ENCODE measurements at places on chromosomes 3 and 15.

DNA sequence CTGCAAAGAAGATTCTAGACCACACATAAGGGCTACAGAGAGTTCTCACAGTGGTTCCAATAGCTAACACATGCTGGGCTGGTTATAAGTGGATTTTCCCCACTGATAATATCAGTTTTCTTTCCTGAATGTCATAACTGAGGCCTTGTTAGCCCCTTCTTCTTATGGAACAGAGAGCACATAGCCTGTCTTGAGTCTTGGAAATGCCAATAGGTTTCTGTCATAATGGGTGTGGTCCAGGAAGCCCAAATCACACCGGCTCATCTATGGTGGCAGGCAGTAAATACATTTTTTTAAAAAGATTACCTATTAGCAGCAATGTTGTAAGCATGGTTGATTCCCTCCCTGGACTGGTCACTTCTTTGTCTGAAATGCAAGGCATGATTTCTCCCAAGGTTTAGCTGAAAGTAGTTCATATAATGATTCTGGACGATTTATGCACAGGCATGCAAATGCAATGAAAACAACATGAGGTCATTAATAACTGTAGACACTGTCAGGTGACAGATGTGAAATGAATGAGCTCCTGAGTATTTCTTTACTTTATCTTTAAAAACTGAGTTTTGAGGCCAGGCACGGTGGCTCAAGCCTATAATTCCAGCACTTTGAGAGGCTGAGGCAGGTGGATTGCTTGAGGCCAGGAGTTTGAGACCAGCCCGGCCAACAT, 67.2 kb upstream of the ATP2C1 start:
- no peak for DNase-seq

DNA sequence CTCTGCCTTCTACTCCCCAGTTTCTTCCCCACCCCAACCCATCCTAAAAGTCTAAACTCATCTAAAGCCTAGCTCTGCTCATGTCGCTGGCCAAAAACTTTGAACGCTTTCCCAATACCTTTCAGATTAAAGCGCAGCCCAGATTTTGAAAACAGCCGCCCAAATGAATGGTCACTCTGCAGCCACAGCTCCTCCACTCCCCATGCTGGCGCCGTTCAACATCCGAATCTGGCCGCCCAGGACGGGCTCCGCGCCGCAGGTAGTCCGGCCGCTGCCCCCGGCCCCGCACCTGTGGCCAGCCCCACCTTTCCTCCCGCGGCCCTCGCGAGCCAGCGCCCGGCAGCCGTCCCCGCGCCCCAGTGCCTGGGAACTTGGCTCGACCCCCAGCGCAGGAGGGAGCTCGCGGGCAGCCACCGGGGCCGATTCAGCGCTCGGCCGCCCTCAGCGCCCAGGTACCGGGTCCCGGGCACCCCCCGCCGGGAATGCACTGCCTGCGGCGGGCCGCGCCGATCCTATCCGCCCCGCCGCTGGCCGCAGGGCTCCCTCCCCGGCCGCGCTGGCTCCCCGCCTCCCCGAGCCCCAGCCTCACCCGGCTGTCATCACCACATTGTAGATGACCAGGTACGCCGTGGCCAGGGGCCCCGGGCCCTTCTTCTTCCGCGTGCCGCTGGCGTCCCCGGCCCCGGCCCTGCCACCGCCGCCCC, 417 bp downstream of the HACD2 start:
- no peak for DNase-seq

DNA sequence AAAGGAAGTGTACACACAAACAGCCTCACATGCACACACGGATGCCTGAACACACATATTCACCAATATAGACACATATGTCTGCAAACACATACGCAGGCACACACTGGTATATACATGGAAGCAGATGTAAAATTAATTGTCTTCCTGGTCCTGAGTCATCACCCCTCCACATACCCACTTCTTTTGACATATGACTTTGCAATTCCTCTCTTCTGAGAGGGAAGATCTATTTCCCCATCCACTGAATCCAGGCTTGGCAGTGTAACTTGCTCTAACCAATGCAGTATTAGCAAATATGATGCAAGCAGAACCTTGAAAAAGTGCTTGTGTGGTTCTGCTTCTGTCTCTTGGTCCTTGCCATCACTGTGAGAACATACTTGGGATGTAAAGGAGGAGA, 76.8 kb upstream of the HRH1 start:
- DNase-seq, result no peak

DNA sequence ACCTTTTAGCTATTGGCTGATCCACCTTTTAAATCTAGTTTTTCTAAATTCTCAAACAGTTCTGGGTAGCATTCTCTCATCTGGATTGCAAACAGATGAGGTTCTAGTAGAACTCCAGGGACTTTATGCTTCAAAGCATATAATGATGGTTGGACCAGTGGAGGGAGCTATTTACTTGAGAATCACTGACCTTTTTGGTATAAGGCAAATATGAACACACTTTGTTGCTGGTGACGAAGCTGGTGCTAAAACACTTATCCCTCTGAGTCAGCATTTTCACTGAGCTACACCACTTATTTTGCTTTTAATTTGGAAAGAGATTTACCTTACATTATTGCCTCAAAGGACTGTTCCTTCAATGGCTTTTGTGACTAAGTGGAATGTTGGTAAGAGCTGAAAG, 58.6 kb upstream of the SLITRK3 start:
- DNase-seq, result no peak

GRCh38 chr3:19901337-19901736, 32.7 kb downstream of the EFHB start:
- DNase-seq, result no peak

DNA sequence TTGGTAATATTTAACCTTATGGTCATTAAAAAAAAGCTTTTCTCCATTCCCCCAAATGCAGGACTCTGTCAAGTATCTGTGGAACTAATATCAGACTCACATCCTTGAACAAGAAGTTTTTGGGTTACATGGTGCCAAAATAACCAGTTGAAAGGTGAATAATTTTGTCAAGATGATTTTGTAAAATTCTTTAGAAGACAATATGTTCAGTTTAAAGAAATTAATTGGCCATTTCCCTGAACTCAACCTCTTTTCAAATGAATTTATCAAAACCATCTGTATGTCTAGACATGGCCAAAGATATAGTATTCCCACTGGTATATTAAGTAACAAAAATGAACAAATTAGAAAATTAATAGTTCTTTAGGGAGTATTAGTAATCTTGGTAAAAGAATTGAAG, 280.5 kb downstream of the MBNL1 start:
- DNase-seq, result no peak

- DNase-seq, result no peak
Observed at GRCh38 chr3:63988943-63989342, 34.4 kb downstream of the PSMD6 start.

GRCh38 chr15:99396375-99396774, 145.1 kb downstream of the LRRC28 start:
- DNase-seq, result no peak

DNA sequence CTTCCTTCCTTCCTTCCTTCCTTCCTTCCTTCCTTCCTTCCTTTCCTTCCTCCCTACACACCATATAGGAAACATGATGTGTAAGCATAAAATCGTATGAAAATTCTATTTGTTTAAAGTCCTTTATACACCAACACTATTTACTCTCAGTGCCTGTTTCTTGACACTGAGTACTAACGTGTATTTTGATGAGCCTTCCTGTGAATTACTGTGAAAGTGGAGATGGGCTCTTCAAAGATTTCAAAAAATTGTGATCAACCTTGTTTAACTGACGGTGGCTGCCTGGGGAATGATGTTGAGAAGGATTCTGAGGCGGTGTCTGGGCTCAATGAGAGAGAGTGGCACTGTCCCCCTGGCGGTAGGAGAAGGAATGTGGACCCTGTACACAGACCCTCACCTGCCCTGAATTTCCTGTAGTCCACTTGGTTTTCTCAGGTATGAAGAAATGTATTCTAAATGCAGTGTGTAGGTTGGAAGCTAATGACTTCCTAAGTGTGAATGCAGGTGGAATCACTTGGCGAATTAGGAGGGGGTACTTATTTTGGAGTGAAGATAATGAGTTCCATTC, 237.9 kb downstream of the GAP43 start:
- no peak for DNase-seq

DNA sequence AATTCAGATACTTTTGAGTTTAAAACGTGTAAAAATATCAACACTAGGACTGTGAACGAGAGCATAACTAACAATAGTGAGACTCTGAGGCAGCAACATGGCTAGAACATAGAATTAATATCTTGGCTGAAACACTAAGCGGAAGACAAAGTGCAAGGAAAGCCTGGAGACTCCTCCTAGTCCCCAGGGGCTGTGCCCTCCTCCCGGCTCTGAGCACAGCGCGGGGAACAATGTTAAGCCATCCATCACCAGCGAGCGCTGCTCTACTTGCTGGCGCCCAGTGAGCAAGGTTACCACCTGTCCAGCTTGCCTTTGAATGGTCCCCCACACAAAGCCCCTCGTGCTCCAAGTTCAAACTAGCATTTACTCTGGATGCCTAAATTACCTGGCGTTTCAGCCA, 436.9 kb downstream of the FOXP1 start:
- DNase-seq, result no peak

- no peak for DNase-seq
Observed at GRCh38 chr3:117303443-117303842, 593.9 kb downstream of the TUSC7 start.
